ENCODE measurements at places on chromosomes 3 and 15.

- peak; percentile 58 for DNase-seq
Observed at GRCh38 chr3:53254509-53255422, 1.1 kb downstream of the TKT start.

GRCh38 chr3:11212784-11213183 lies 58.5 kb downstream of the HRH1 start:
- no peak for DNase-seq

- no peak for DNase-seq
Observed at GRCh38 chr15:75751116-75751875, 38.6 kb upstream of the CSPG4 start.

- DNase-seq: no peak
Observed at GRCh38 chr15:90090226-90090848, 11.9 kb downstream of the IDH2 start.

- no peak for DNase-seq
Observed at GRCh38 chr3:153626158-153626557, 464.1 kb downstream of the RAP2B start.

DNA sequence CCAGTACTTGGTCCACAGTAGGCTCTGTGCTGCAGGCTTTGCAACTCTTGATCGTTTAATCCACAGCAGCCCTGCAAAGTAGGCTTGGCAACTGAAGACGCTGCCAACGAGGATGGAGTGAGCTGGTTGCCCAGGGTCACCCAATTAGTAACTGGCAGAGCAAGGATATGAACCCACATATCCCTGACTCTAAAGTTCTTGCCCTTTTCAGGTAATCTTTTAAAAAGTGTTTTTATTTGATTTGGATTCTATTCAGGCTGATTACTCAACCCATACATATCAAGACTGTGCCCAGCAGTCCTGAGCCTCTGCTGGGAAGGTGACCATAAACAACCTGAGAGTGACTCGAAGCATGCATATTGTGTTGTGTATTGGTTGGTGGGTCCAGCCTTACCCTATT lies 50.3 kb downstream of the PSMD6 start:
- no peak for DNase-seq

- no peak for DNase-seq
Observed at GRCh38 chr15:64029110-64029509, 17.2 kb downstream of the DAPK2 start.

DNA sequence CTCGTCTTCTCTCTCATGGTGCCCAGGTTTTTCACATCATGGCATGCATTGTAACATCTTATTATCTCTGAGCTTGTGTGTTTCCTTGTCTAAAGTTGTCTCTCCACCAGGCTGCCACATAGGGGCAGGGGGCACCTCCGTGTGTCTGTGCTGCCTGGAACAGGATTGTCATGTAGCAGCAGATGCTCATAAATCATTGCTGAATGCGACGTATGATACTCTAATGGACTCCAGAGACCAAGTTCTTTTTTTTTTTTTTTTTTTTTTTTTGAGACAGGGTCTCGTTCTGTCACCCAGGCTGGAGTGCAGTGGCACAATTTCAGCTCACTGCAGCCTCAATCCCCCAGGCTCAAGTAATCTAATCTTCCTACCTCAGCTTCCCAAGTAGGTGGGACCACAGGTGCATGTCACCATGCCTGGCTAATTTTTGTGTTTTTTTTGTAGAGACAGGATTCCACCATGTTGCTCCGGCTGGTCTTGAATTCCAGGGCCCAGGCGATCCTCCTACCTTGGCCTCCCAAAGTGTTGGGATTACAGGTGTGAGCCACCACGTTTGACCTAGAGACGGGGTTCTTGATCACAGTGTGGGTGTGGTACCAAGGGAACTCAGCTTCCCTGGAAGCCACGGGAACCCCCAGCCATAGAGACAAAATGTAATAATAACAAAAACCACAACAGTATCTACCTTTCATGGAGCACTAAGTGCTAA lies 4.7 kb upstream of the DNASE1L3 start:
- DNase-seq: no peak

GRCh38 chr3:55269636-55270035 lies 217.5 kb downstream of the WNT5A start:
- no peak for DNase-seq

GRCh38 chr3:197613199-197613598 lies 57.4 kb upstream of the BDH1 start:
- DNase-seq: no peak

- DNase-seq: no peak
Observed at GRCh38 chr3:159322322-159322939, 520.6 kb downstream of the MFSD1 start.

GRCh38 chr3:126351086-126351770 lies 6.0 kb downstream of the KLF15 start:
- DNase-seq: peak; percentile 11

DNA sequence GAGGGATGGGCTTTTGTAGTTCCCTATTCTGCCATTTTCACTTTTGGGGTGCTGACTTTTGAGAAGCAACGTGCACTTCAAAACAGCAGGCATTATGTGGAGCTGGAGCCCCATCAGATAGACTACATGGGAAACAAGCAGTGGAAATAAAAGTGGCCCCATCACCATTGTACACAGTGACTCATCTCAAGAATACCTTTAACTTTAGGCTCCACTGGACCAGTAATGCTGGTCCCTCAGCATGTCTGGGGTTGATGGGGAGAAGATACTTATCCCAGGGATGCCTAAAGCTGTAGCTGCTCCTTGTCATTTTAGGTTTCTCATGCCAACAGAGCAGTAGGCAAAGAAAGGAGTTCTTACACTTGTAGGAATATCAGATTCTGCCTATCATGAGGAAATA lies 45.0 kb downstream of the LSM3 start:
- no peak for DNase-seq

GRCh38 chr15:93244696-93245660 lies 156.0 kb upstream of the RGMA start:
- DNase-seq: no peak

DNA sequence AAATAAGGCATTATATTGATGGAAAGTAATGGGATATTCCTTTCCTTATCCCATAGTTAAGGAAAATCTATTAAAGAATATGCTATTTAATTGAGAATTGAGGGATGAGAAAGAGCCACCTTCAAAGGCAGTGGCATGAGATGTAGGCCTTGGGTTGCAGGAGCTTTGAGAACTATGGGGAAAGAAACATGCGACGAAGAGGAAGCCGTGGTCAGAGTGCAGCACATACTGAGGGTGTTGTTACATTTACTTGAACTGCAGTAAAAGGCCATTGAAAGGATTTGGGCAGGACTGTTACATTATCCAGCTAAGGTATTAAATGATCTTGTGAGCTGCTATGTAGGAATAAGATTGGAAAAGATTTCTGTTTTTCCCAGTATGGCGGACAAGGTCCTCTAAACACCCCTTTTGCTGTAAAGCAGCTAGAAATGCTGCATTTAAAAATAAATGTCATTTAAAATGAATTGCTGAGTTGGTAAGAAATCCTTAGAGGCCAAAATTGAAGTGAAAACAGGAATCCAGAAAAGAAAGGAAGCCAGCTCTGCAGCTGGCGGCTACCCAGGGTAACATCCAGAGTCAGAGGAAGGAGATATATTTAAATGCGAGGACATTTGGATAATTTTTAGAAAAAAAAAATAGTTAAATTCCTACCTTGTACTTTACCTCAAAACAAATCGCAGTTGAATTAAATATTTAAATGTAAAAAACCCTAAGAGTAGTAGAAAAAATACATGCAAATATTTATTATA lies 61.7 kb downstream of the IL1RAP start:
- no peak for DNase-seq

DNA sequence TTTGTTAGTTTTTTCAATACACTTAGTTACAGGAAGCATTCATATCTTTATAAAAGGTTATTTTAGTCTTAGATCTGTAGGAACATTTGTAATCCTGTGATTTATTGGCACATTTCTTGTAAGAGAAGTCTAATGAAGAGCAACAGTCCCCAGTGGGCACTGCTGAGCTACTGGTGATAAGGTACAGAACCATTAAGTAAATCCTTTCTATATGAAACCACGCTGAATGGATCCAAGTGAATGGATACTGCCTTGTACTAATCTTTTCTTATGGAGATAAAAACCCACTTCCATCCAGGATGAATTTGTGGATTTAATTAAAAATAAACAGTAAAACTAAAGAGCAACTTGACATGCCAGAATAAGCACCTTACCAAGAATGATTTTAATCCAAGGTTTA lies 64.0 kb downstream of the SHQ1 start:
- no peak for DNase-seq

GRCh38 chr3:36907911-36908646 lies 36.8 kb downstream of the TRANK1 start:
- no peak for DNase-seq

DNA sequence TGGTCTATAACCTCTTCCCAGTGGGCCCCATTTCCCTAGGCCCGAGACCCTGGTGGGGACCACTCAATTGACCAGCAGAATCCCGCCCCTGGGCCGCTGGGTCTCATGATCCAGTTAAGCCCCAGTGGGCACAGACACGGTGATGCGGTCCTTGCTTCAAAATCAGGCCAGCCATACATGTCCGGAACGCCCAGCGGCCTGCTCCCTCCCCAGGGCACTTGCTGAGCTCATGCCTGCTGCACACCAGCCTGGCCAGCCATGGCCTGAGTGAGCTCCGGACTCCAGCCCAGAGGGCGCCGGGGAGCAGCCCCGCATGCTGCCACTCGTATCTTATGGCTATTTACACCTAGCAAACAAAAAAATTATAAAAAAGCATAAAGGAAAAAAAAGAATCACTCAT lies 34.4 kb upstream of the IQSEC1 start:
- peak; percentile 24 for DNase-seq

- no peak for DNase-seq
Observed at GRCh38 chr3:168583977-168584376, 488.3 kb upstream of the GOLIM4 start.

- DNase-seq: no peak
Observed at GRCh38 chr3:112615989-112616731, 24.8 kb downstream of the CCDC80 start.

- no peak for DNase-seq
Observed at GRCh38 chr3:64022451-64023186, 675 bp downstream of the PSMD6 start.

GRCh38 chr15:66132251-66132816 lies 121.2 kb downstream of the MEGF11 start:
- no peak for DNase-seq

- DNase-seq: no peak
Observed at GRCh38 chr3:19190602-19191001, 42.3 kb downstream of the KCNH8 start.

- DNase-seq: no peak
Observed at GRCh38 chr15:38652998-38653397, 88.4 kb upstream of the RASGRP1 start.

DNA sequence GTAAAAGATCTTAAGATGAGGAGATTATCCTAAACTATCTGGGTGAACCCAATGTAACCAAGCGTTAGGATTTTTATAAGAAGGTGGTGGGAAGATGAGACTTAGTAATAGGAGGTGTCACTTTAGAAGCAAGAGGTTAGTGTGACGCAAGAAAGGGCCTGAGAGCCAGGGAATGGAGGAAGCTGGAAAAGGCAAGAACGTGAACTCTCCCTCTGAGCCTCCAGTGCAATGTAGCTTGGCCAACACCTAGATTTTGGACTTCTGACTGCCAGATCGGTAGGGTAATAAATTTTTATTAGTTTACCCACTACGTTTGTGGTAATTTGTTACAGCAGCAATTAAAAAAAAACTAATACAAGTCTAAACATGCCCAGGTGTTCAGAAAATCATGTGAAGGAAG lies 20.8 kb upstream of the CNTN6 start:
- no peak for DNase-seq

DNA sequence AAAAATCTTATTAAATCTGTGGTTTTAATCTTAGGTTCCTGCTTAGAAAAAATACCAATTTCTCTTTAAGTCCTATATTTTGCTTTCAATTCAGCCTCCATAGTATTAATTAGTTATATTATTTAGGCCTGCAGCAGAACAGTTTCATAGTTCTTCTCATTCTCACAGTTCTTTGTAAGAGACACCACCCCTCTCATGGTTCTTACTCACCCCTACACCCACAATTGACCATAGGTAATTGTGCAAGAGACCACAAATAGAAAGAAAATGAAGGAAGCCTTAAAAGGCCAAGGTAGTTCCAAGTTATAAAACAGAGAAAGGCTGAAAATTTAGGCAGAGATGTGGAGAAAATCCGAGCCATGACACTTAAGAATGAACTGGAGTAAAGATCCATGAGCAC lies 415.3 kb downstream of the TIGIT start:
- DNase-seq: no peak

DNA sequence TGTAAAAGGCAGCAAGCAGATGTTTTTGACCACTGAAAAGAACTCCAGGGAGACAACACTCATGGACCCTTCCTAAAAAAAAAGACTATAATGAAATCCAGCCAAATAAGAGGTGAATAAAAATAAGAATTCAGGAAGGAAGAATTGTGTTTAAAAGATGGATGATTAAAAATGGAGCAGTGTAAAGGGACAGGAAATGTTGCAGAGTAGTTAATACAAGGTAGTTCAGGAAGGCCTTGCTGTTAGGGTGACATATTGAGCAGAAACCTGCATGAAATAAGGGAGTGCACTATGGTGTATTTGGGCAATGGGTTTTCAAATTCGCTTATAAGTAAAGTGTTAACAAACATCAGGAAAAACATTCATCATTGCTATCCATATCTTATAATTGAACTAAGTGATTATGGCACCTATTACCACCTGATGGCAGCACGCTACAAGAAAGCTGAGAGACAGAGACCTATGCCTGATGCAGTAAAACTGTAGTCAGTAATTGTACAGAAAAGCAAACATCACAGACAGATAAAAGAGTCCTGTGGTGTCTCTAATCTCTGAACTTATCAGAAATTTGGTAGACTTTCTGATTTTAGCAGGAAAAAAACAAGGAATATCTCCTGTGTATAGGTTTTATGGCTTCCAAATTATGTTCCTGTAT lies 5.8 kb upstream of the DBR1 start:
- DNase-seq: no peak

DNA sequence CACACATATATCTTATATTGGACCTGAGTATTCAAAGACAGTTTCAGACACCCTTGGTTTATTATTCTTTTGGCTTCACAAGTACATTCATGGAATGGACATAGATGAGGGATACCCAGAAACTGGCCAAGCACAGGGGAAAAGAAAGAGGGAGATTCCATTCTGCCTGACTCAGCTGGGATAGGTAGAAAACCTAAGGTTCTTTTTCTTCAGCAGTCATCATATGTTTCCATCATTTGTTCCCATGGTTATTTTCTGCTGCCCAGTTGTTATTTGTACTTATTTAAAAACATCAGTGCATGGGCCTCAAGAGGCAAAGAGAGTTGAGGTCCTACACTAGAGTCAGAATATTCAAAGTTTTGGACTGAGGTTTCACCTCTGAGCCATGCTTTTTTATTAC lies 91.8 kb downstream of the FILIP1L start:
- DNase-seq: no peak

Data from left hindlimb (tissue), 1 donor.